ENCODE measurements at places on chromosomes 3 and 15.

GRCh38 chr3:60599586-60599985, 651.7 kb downstream of the FHIT start:
- DNase-seq: no peak

- DNase-seq: no peak
Measured at GRCh38 chr15:90868261-90868689, at the start of gene FURIN. FURIN (plus strand) TSS chr15:90868588; CDS start chr15:90875741, 7,153 bp downstream.

GRCh38 chr3:183254487-183255347, 1.7 kb downstream of the B3GNT5 start:
- DNase-seq: no peak

DNA sequence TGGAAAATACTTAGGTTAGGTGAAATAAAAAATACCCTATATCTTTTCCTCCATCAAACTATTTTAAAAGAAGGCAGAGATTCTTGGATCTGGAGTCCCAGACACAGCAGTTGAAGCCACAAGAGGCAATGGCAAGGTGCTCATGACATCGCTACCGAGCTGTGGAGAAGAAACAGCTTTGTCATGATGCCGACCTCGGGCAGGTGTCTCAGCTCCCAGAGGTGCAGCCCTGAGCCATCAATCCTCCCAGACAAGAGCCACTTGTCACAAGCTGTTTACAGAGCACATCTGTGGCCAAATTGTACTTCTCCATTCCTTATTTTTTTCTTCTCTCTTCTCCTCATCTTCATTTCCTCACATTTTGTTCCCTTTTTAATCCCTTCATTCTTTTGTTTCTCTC, 50.8 kb downstream of the GPR176 start:
- no peak for DNase-seq

GRCh38 chr3:47874913-47875312, 72.0 kb downstream of the DHX30 start:
- DNase-seq: no peak

All from liver (tissue), 10 donors.